ENCODE measurements at places on chromosomes 7 and 10.
A peak's percentile ranks its signal among the peaks of the same experiment; 100 is the strongest.

GRCh38 chr7:45601816-45602540, 27.8 kb downstream of the ADCY1 start:
- no peak for DNase-seq

- DNase-seq: no peak
These were observed 27.3 kb downstream of the RALA start for GRCh38 chr7:39650676-39651075.

DNA sequence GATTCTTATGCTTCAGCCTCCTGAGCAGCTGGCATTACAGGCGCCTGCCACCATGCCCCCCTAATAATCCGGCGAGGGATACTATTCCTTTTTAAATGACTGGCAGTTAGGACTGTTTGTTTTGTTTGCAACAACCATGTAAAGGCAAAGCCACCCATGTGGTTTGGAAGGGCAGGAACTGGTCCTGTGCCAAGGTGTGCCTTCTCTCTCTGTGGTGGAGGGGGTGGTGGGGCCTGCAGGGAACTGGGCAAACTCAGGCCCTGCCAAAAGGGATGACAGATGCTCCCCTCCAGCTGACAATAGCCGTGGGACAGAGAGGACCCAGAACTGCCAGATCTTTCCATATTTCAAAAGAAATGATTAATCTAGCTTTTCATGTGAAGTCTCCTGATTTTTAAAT, 23.5 kb upstream of the WAPL start:
- peak; percentile 16 for DNase-seq

DNA sequence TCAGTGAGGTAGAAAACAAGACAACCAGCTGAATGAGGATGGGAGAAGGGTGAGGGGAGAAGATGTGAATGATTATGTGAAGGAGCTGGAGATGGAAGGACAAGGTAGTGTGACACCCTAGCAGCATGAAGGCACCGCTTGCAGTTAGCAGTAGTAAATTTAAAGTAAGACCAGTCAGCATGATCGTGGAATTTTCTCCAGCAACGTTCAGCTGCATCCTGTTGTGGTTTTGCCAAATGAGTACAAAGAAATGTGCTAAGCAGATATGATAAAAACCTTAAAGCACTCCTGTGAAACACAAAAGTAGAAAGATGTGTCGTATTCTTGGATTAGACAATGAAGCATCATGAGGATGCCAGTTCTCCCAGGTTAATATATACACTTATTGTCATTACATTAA, 34.1 kb upstream of the IFRD1 start:
- DNase-seq: no peak

GRCh38 chr7:68938151-68938550, 660.1 kb upstream of the AUTS2 start:
- DNase-seq: no peak

- DNase-seq: no peak
These were observed 20.5 kb downstream of the GRID1 start for GRCh38 chr10:86345859-86346798.

DNA sequence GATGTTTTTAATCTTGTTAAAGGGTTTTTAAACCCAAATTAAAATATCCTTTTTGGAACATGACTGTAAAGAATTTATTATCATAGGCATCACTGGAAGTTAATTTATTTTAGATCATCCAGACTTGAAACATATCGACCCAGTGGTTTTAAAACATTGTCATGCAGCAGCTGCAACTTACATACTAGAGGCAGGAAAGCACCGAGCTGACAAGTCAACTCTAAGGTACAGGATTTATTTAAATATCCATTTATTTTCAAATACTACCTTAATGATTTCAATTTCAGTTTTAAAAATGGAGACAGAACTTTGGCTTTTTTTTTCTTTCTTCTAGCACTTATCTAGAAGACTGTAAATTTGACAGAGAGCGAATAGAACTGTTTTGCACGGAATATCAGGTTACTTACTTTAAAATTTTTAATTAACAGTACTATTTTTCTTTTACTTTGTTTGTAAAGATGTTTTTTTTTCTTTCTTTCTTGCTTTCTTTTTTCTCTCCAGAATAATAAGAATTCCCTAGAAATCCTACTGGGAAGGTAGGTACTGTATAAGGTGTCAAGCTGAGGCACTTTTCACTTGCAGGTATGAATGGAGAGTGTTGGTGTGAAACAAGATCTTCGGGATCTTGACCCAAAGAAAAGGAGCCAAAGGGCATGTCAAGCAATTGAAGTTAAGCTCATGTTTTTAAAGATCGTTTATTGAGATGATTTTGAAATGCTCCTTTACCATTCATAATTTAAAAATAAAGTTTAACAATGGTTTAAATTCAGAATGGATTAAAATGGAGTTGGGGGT, 1.8 kb downstream of the COMMD3 start:
- DNase-seq: no peak

GRCh38 chr7:11252705-11253272, 279.1 kb downstream of the PHF14 start:
- DNase-seq: no peak

DNA sequence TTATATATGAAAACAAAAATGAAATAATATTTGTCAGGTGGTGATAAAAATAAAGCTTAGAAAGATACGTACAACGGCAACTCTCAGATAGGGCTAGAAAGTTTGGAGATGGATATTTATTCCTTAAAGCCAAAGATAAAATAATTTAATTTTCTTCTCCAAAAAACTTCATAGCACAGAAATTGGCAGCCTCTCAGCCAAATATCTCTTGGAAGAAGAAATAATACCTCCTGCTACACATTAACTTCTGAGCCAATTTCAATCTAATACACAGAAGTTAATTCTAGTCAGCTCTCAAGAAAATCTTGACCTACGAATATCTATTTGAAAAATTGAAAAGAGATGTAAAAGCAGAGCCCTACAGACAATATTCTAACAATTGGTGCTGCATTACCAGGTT, 122.4 kb downstream of the TES start:
- DNase-seq: no peak

DNA sequence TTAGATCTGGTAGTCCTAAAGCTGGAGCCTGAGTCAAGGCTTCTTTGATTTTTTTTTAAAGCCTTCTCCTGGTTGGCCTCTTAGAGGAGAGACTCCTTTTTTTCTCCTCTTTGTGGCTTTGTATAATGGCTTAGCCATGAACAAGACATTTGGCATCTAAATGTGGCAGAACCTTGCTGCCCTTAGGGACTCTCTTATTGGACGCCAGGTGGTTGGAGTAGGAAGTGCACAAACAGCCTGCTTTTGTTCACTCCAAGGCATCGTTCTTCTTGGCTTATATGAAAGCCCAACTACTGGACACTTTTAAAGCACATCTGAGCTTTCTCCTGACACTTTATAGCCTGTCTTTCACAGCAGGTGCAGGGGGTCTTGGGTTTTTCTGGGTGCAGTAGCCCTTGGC, 25.0 kb downstream of the ZPBP start:
- DNase-seq: no peak

GRCh38 chr10:132847856-132848255, 61.9 kb upstream of the NKX6-2 start:
- no peak for DNase-seq

- no peak for DNase-seq
These were observed 20.9 kb downstream of the AKR1D1 start for GRCh38 chr7:138097064-138097741.

DNA sequence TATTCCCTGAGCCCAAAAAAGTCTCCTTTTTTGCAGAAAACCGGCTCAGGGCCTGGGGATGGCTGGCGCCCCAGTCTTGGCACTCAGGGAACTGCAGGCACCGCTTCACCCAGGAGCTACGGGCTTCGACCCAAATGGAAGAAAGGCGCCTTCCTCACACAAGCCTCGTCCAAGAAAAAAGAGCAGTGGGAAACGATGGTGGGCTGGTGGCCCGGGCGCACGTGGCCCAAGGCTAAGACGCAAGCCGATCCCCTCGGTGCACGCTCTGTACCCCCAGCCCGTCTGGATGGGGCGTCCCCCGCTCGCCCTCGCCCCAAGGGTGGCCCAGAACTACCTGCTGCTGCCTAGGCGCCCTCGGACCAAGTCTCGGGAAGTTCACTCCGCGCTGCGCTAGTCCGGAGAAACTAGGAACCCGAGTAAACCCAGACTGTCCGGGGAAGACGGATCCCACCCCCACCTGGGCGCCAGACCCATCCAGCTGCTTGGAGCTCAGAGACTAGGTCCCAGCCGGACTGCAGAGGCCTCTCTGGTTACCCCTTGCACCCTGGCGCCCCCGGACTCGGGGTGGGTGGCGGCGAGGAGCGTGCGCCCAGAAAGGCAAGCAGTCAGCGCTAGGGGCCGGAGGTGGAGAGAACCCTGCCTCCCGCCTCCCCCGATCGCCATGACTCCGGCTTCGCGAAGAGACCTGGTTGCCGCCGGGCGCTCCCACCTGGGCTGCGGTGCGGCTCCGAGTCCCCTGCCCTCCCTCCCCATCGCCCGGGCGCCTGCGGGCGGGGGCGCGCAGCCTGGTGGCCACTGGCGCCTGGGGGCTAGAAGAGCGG, 76.4 kb downstream of the CALN1 start:
- DNase-seq: no peak

DNA sequence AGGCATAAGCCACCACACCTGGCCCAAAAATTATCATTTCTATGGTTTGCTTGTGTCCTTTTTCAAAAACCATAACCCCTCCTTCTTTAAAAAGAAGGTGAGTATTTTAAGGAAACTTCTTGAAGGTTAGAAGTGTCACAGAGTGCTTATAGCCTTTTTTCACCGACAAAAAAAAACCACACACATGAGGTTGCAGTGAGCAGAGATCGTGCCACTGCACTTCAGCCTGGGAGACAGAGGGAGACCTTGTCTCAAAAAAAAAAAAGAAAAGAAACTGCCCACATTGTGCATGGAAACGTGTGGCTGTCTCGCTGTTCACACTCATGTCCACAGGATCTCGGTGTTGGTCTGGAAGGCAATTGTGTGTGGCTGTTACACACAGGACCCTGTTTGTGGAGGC, 157.4 kb upstream of the PFKP start:
- DNase-seq: no peak

- no peak for DNase-seq
These were observed 704 bp upstream of the ANTXRL start for GRCh38 chr10:46285966-46286620.

DNA sequence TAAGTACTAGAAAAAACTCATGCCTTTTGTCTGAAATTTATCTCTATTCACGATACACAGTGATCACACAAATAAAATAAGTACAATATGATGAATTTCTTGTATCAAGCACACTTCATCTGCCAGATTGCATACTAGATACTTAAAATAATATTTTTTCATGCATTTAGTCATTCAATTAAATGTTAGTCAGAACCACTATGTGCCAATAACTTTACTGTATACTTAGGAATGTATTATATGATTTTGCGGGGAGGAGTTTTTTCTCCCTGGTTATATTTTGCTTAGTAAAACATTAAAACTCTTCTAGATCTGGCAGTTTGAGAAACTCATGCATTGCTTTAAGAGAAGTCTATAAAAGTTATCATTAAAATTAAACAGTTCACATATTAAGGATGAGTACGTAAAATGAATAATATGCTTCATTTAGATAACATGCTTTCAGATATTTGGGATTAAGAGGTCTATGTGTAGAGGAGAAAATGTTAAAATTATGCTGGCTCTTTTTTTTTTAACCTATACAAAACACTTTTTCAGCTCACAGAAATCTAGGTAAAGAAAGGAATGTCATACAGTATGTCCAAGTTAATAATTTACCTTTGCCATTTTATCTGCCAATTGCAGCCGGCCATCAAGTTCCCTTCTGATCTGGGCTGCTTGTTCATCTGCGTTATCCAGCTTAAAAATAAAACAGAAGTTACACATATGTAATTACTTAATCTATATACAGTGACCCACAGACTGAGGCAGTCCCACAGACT, 70.1 kb downstream of the RNF133 start:
- no peak for DNase-seq

- DNase-seq: no peak
These were observed 111.1 kb downstream of the EBF3 start for GRCh38 chr10:129852829-129853561.

GRCh38 chr7:49327155-49327554, 402.8 kb downstream of the CDC14C start:
- no peak for DNase-seq

GRCh38 chr7:48563334-48563733, 361.0 kb upstream of the CDC14C start:
- no peak for DNase-seq

DNA sequence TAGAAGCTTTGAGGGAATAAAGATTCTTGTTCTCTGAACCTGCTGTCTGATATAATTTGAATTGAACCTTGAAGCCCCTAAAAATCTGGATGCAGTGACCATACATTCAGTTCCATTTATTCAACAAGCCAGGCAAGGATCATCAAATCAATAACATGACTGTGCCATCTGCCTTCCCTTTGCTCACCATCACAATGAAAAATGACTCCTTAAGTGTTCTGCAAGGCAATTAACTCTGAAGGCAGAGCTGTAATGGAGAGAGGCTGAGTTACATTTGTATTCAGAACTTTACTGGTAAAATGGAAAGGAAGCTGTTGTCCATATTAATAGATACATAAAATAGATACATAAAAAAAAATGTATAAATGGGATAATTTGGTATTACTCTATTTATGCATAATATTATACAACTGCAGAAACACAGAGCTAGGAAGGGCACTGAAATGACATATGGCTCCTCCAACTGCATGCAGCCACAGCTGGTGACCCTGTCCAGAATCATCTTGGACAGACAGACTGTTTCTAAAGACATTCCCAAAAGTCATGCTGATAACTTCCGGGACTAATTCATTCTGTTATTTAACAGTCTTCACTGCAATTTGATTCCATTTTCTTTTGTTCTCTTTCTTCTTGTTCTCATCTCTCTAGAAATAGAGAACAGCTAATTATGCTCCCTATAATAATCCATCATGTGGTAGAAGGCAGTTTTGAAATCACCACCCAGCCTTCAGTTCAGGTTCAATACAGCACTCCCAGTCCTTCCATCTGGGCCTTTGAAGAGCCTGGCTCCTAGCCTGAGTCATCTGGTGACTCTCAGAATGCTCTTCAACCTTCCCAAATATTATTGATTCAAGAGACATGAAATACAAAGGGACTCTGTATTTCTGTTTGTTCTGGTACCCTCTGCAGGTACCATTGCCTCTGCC, 412.6 kb downstream of the GFRA1 start:
- DNase-seq: no peak

- no peak for DNase-seq
These were observed 87.8 kb downstream of the LCOR start for GRCh38 chr10:96919785-96920430.

GRCh38 chr7:22765609-22766008, 38.6 kb downstream of the IL6 start:
- no peak for DNase-seq

- DNase-seq: no peak
These were observed 2.5 kb downstream of the TNRC18 start for GRCh38 chr7:5420881-5421713.

DNA sequence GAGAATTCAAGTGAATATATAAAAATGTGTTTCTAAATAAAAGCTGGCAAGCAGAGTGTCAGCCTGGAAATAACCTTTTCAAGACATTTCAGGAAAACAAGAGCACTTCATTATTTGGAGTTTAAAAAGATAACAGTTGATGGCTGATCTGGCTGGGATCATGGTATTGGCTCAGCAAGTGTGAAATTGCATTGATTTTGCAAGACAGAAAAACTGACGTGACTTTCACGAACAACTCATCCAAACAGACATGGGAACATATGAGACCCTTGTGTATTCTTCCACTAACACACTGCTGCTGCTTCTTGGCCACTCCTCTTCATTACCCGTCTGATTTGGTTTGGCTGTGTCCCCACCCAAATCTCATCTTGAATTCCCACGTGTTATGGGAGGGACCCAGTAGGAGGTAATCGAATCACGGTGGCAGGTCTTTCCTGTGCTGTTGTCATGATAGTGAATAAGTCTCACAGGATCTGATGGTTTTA, 108.5 kb downstream of the RAB18 start:
- DNase-seq: no peak

- no peak for DNase-seq
These were observed 9.4 kb downstream of the HACD1 start for GRCh38 chr10:17607603-17608332.

GRCh38 chr7:137943132-137943551, 58.7 kb downstream of the CREB3L2 start:
- no peak for DNase-seq

All from NCI-H2107 (cell line).